Activated CD8-positive, alpha-beta T cell treated with anti-CD3 and anti-CD28 coated beads for 36 hours (primary cell): ENCODE measurements at places on chromosomes 6 and 20. TPM values are rescaled to one million over a fixed set of nuclear protein-coding genes. Genes with fewer than 3 reads are reported as not detected.

WFDC13 gene
- not detected for total RNA-seq

DNA sequence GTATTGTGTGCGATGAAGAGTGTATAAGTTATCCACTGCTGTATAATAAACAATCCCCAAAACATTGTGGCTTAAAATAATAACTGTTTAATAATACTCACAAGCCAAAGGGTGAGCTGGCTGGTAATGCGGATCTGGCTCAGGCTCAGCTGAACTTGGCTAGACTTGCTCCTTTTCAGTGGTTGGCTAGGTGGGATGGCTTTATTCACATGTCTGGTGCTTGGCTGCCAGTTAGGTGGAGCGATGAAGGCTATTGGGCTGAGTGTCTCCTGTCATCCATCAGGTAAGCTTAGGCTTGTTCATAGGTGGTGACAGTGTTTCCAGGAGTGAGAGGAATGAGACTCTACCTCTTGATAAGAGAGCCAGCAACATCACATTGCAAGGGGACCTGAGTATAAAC lies 135.0 kb upstream of the ASCC3 start:
- H3K27ac ChIP-seq: no peak overlapping the region
- H3K27me3 ChIP-seq: no peaks in the 10 kb centered on the region
- DNase-seq: no peak

DNA sequence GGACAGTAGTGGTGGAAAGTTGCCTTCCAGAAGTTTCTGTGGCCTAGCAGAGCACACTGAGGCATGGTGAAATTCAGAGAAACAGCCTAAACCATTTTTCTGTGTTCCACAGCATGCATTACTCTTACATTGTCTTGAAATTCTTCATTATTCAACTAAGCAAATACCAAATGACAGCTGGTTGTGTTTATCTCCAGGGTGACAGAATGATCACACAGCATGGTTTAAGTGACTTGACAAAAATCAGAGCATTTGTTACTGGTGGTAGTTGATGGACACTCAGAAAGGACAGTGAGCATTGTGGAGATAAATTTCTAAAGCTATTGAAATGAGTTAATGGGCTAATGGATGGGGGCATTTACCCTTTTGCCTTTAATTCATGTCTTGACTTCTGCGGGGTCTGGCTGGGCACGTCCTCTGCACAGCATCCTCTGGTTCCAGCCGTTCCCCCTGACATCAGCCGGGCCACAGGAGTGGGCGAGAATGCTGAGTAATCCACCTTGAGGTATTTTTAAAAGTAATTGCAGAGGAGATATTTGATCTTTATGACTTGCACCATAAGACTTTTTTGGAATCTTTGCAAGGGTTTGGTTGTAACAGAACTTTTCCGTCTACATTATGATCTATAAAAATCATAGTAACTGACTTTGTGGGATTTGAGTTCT lies 78.9 kb upstream of the SCP2D1 start:
- H3K4me1 ChIP-seq: peaks cover 6% of the 10 kb centered on the region
- H3K27ac ChIP-seq: no peak overlapping the region
- H3K4me3 ChIP-seq: no peak overlapping the region
- no peak for DNase-seq
- H3K36me3 ChIP-seq: no peaks in the 10 kb centered on the region

DNA sequence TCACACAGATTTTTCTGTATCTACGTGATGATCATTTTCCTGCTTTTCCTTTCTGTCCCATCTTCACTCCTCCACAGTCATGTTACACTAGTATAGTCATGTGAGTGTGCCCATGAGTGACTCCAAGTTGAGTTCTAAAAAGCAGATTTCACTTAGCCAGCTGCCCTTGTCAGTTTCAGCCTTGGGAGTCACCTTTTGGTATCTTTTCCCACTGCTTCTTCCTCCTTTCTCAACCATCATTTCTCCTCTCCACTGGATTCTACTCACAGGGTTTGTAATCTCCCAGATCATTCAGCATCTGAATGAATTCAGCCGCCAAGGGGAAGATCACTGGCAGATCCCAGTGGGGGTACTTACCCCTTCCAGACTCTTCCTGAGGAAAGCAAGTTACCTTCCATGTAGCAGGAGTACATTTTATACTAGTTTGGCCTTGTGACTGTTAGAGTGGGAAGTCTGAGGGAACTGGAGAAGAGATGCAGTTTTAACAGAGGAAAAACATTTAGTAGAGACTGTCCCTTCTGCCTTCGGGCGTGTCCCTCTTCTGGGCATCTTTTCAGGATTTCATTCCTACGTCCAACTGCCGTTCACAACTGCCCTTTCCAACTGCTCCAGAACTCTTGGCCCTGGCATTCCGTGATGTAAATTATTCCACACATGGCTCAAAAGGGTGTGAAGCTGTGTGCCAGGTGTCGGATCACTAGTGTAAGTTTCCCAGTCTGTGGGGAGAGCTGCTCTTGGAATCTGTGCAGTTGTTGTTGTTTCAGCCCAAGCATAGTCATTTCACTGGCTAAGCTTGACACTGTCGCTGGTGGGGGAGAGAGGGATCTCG lies 38.9 kb downstream of the BICRAL start:
- no peaks in the 10 kb centered on the region for H3K27me3 ChIP-seq
- peaks cover 24% of the 10 kb centered on the region for H3K4me1 ChIP-seq
- H3K27ac ChIP-seq: peak overlapping the region; percentile 33
- no peaks in the 10 kb centered on the region for H3K36me3 ChIP-seq
- H3K4me3 ChIP-seq: no peak overlapping the region

DNA sequence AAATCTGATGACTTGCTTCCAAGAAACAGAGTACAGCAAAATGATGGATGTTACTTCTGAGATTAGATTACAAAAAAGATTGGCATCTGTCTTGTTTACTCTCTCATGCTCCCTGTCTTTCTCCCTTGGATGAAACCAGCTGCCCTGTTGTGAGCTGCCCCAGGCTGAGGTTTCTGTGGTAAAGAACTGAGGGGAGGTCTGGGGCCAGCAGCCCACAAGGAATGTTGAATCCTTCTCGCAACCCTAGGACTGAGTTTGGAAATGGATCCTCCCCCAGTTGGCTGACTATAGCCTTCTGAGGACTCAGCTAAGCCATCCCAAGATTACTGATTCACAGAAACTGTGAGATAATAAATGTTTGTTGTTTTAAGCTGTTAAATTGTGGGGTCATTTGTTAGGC lies 5.6 kb upstream of the HECA start:
- H3K36me3 ChIP-seq: peaks cover 6% of the 10 kb centered on the region
- no peak for DNase-seq
- peaks cover 78% of the 10 kb centered on the region for H3K4me1 ChIP-seq

DNA sequence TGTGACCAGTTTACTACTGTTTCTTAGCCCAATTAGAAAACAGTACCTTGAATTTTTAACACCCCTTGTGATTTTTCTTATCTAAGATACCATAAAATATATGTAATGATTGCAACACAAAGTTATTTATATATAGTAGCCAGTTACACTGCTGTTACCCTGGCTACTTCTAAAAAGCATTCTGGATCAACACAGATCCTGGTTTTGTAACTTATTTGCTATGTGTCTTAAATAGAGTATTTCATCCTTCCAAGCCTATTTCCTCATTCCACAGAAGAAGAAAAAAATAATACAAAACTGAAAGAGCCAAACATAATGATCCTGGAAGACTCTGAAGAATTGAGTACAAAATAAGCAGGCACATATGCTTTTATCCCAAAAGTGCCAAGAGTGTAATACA lies 19.0 kb upstream of the GSTA4 start:
- H3K27ac ChIP-seq: no peak overlapping the region
- no peaks in the 10 kb centered on the region for H3K27me3 ChIP-seq
- H3K4me1 ChIP-seq: no peaks in the 10 kb centered on the region
- no peak overlapping the region for H3K4me3 ChIP-seq
- no peak for DNase-seq
- H3K36me3 ChIP-seq: peaks cover 24% of the 10 kb centered on the region

- no peak for DNase-seq
- H3K27me3 ChIP-seq: peaks cover 7% of the 10 kb centered on the region
- H3K4me1 ChIP-seq: no peaks in the 10 kb centered on the region
Observed at GRCh38 chr6:146885708-146886457, 287.1 kb downstream of the ADGB start.

LAMA4 gene
- total RNA-seq: not detected

- no peaks in the 10 kb centered on the region for H3K36me3 ChIP-seq
- H3K27me3 ChIP-seq: peaks cover 33% of the 10 kb centered on the region
- no peak for DNase-seq
- peaks cover 9% of the 10 kb centered on the region for H3K4me1 ChIP-seq
- H3K4me3 ChIP-seq: no peak overlapping the region
- no peak overlapping the region for H3K27ac ChIP-seq
Observed at GRCh38 chr6:151498327-151498726, 4.5 kb downstream of the CCDC170 start.

FAXC gene
- not detected for total RNA-seq

NKAIN2 gene
- total RNA-seq: not detected

DNA sequence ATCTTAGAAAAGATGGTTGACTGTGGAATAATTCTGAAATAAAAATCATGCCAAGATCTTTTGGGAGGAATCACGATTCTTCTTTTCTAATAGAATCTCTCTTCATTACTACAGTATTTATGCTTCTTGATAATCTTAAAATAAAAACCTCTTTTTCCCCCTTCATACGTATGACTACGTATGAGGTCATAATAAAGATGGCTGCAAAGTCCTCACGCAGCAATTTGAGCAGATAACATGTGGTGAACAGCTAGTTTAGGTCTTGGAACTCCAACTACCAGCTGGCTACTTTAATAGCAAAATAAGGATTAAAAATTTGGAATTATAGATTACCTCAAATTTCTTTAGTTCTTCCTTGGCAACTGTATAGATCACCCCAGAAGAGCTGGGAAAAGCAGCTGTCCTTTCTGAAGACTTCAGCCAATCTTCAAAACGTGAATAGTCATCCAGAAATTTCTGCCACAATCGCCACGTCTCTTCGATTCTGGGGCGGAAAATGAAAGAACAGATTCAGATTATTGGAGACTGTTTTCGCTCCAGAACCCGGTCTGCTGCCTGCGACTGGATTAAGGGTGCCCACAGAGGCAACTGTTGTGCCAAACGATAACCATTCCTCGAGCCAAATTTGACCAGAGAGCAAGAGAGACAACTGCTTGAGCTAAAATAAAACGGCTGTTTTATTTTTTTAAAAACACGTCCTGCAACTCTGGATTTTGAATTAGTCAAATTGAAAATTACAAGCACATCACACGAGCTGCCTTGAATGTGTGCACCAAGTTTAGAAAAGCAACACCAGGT lies 347.3 kb downstream of the ESR1 start:
- H3K4me3 ChIP-seq: no peak overlapping the region
- peaks cover 35% of the 10 kb centered on the region for H3K36me3 ChIP-seq
- no peak for DNase-seq
- no peaks in the 10 kb centered on the region for H3K27me3 ChIP-seq
- H3K27ac ChIP-seq: no peak overlapping the region

- H3K4me3 ChIP-seq: no peak overlapping the region
- no peak overlapping the region for H3K27ac ChIP-seq
- no peak for DNase-seq
- H3K36me3 ChIP-seq: no peaks in the 10 kb centered on the region
- H3K27me3 ChIP-seq: peaks cover 4% of the 10 kb centered on the region
Observed at GRCh38 chr6:52820198-52820597, 16.6 kb upstream of the GSTA1 start.

DNA sequence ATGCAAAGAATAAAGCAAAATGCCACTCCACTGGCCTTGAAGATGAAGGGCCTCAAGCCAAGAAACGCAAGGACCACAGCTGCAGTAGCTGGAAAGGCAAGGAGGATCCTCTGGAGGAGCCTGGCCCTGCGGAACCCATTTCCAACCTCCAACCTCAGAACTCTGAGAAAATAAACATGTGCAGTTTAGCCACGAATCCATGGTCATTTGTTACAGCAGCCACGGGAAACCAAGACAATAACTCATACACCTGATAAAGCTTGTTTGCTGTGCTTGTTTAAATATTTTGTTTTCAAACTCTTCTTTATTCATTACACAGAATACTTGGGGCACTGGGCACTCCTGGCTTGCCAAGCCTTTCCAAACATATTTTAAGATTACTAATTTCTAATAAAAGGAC lies 10.4 kb downstream of the SERPINB6 start:
- no peaks in the 10 kb centered on the region for H3K27me3 ChIP-seq
- no peak overlapping the region for H3K4me3 ChIP-seq
- peaks cover 23% of the 10 kb centered on the region for H3K4me1 ChIP-seq
- peaks cover 7% of the 10 kb centered on the region for H3K36me3 ChIP-seq
- no peak for DNase-seq
- no peak overlapping the region for H3K27ac ChIP-seq
